ENCODE measurements at places on chromosomes 5 and 9. TPM values are rescaled to one million over a fixed set of nuclear protein-coding genes. Genes with fewer than 3 reads are reported as not detected.

Gene CDH6
- total RNA-seq = 0.60 TPM

Gene NKD2
- total RNA-seq = 1.1 TPM

Gene BTNL3
- not detected for total RNA-seq

Gene ZNF462
- 25.9 TPM for total RNA-seq

Gene DRD1
- total RNA-seq = not detected

Gene PROP1
- not detected for total RNA-seq

Gene CRHBP
- total RNA-seq = 0.36 TPM

Gene WNT8A
- total RNA-seq = not detected

Gene ATOX1
- 84.7 TPM for total RNA-seq

Data from esophagus mucosa (tissue), 1 donor.